Renal cortical epithelial cell (primary cell): ENCODE measurements at places on chromosomes 11 and 22.

GRCh38 chr11:100863080-100863581 is 176.0 kb downstream of the ARHGAP42 start:
- DNase-seq = peak; percentile 96

DNA sequence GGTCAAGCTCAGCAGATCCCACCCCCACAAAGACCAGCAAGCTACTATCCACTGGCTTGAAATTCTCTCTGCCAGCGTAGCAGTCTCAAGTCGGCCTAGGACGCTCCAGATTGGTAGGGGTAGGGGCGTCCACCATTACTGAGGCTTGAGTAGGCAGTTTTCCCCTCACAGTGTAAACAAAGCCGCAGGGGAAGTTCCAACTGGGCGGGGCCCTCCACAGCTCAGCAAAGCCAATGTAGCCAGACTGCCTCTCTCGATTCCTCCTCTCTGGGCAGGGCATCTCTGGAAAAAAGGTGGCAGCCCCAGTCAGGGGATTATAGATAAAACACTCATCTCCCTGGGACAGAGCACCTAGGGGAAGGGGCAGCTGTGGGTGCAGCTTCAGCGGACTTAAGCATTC is 1064.9 kb upstream of the TENM4 start:
- no peak for DNase-seq

GRCh38 chr22:46087816-46088277 is 62.5 kb upstream of the PPARA start:
- no peak for DNase-seq

GRCh38 chr11:82631722-82632630 is 101.7 kb downstream of the FAM181B start:
- peak; percentile 76 for DNase-seq

GRCh38 chr11:111938687-111939160 is 1.6 kb downstream of the DIXDC1 start:
- DNase-seq = no peak

DNA sequence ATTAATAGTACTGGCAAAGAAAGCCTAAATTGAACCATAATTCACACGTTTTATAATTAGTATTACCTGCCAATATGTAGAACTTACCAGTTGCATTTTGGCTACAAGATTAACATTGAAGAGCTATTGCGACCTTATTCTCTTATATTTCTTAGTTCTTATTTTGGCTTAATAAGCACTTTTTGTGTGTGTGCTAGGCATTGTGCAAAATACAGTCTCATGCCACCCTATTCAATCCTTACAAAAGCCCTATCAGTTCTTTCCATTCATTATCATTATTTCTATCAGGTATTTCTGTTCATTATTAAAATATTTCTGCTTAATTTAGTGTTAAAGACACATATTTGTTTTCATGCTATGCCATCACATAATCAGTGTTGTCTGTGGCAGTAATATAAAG is 41.2 kb downstream of the MAML2 start:
- DNase-seq = no peak

GRCh38 chr22:24023204-24023789 is 12.2 kb downstream of the CABIN1 start:
- no peak for DNase-seq

DNA sequence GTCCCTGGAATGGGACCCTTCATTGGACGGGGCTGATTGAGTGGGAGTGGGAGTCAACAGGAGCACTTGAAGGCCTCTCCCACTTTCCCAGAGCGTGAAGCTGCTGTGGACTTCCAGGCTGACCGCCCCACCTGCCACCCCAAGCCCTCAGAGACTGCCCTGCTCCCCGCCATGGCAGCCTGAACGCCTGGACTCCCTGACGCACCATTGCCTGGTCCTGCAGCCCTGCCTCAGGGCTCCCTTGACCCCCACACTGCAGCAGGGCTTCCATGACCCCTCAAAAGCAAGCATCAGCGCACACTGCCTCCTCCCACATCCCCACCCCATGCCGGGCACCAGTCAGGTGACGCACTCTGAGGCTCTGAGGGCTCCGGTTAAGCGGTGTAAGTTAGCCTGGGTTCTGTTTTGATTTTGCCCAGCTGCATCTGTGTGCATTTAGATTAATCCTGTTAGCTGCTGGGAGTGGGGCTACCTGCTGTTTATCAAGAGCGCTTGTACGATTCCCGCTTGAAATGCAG is 39.4 kb downstream of the TRIM29 start:
- DNase-seq = no peak

- no peak for DNase-seq
Observed at GRCh38 chr11:90148900-90149299, 14.4 kb downstream of the NAALAD2 start.

- DNase-seq = peak; percentile 78
Observed at GRCh38 chr11:59208956-59209355, 3.8 kb downstream of the MPEG1 start.

DNA sequence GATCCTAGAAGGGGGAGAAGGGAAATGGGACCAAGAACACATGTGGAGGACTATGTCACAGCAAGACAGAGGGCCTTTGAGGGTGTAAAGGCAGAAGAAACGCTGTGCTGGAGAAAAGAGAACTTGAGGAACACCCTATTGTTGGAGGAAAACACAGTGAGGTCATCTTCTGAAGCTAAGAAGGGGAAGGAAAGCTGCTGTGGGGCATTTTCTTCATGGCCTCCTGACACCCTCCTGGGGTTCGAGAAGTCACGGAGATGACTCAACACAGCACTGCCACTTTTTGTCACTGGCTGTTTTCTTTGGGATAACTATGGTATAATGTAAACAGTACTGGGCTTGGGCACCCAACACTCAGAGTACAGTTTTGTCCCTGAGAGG is 492.6 kb upstream of the CADM1 start:
- no peak for DNase-seq

DNA sequence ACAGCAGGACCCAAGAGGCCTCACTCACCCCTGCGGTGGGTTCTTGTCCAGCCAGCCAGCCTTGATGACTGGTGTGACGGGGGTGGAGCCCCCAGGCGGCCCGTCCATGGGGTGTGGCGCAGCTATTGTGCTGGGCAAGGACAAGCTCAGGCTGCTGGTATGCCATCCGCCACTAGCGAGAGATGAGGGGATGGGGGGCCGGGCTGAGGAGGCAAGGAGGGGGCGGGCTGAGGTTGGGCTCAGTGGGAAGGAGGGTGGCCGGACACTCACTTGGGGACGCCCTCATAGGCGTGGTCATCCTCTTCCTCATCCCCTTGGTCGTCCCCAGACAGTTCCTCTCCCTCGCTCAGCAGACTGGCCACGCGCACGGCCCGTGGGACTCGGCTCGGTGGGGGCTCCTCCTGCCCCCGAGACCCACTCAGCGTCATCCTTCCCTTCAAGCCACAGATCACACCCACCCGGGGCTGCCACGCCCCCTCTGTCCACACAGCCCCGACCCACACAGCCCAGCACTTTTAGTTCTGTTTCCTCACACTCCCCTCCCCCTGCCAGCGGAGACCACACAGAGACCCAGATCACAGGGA is 38.0 kb upstream of the PDE2A start:
- DNase-seq = no peak

GRCh38 chr11:1728931-1729691 is 21.3 kb downstream of the IFITM10 start:
- no peak for DNase-seq

- DNase-seq = no peak
Observed at GRCh38 chr11:78975081-78975480, 400.4 kb upstream of the NARS2 start.

GRCh38 chr11:11117730-11118129 is 235.3 kb downstream of the CSNK2A3 start:
- no peak for DNase-seq

- DNase-seq = no peak
Observed at GRCh38 chr11:33893711-33894397, 2.0 kb upstream of the LMO2 start.

DNA sequence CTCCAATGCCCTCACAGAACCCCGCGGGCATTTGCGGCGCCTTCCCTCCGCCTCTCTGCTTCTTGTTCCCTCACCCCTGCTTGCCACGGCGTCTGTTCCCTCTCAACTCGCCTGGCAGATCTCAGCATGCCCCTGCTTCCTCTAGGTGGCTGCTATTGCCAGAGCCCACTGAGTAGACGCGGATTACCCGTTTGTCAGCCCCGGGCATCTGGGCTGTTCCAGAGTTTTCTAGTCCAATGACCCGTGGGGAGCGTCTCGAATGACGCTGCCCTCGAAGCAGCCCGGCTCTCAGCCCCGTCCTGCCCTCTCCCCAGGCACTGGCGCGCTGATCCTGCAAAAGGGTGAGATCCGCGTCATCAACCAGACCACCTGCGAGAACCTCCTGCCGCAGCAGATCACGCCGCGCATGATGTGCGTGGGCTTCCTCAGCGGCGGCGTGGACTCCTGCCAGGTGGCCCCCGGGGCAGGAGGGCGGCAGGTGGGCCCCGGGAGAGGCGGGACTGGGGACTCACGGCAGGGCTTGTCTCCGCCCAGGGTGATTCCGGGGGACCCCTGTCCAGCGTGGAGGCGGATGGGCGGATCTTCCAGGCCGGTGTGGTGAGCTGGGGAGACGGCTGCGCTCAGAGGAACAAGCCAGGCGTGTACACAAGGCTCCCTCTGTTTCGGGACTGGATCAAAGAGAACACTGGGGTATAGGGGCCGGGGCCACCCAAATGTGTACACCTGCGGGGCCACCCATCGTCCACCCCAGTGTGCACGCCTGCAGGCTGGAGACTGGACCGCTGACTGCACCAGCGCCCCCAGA is 49.7 kb downstream of the ST14 start:
- DNase-seq = no peak

DNA sequence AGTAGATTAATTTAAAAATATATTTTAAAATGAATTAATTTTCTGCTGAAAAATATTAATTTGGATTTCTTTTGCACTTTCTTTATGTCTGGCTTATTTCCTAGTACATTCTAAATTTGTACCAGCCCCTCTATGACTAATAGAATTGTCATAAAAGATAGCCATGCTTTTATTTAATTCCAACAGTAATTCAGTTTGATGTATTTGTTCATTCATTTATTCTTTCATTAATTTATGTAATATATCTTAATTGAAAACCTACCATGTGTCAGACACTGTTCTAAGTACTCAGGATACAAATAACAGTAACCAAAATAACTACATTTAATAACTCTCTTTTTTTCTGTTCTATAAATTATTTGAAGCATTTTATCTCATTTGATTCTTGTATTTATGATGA is 264.0 kb upstream of the CCDC179 start:
- no peak for DNase-seq

DNA sequence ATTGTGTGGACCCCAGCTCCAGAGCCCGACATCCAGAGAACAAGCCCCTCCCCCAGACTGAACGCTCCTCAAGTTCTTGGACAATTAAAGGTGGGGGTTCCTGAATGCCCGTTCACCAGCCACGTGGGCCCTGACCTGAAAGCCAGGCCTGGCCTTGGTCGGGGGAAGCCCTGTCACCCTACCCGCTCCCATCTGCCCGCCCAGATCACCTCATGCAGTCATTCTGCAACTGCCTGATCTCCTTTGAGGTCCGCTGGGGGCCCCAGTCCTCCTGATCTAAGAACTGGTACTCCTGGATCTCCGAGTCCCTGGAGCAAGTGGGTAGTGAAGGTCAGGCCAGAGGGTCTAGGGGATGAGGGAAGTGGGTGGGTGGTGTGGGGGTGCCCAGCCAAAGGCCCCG is 9.1 kb upstream of the NAALADL1 start:
- no peak for DNase-seq

DNA sequence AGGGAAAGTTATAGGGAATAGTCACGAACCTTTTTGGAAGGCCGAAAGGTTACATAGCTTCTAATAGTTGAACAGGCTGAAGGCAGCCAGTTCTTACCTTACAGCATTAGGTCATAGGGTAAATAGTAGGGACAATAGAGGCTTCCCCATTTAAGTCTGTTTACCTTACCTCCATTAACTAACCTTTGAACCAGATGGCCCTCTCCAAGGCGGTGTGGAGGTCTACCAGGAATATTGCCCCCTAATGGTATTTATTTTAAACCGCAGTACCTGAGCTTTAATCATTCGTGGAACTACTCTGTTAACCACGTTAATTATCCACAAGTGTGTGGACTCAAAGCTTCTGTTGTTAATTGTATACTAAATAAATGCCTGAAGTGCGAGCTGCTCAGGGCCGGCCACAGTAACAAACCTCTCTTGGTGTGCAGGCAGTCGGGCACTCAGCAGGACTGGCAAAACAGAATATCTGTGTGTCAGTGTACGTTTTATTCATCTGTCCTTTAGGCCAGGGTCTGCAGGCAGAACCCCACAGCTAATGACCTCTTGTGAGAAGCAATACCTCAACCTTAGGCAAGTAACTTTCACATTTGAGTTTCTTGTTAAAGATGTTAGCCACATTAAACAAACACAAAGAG is 81.7 kb downstream of the PRCP start:
- DNase-seq = peak; percentile 75

GRCh38 chr11:78193806-78194205 is 5.1 kb downstream of the USP35 start:
- no peak for DNase-seq

- no peak for DNase-seq
Observed at GRCh38 chr22:33811686-33812085, 108.6 kb downstream of the LARGE1 start.

- DNase-seq = peak; percentile 30
Observed at GRCh38 chr22:31343235-31344191, 2.6 kb downstream of the PATZ1 start.

GRCh38 chr22:48886604-48887393 is 940.9 kb downstream of the BRD1 start:
- no peak for DNase-seq

DNA sequence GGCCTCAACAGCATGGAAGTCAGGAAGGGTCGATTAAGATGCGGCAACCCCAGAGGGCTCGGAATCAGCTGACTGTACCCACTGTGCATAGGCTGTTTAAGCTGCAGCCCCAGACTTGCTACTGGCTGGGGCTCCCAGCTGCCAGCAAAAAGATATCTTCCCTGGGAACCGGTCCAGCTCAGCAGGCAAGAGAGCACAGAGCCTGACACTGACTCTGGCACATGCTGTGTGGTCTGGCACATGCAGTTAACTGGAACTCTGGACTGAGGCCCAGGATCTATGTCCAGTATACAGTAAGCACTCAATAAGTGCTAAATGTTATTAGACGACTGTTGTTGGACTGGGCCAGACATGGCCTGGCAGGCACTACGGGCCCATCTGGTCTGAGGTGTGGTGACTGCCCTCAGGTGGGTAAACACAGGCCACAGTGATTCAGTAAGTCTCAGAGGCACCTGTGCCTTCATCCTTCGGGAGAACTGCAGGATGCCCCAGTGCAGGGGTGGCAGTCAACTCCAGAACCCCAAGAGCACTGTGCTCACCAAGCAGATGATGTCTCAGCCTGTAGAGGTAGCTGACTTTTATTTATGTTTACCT is 87.6 kb downstream of the LARGE1 start:
- no peak for DNase-seq

DNA sequence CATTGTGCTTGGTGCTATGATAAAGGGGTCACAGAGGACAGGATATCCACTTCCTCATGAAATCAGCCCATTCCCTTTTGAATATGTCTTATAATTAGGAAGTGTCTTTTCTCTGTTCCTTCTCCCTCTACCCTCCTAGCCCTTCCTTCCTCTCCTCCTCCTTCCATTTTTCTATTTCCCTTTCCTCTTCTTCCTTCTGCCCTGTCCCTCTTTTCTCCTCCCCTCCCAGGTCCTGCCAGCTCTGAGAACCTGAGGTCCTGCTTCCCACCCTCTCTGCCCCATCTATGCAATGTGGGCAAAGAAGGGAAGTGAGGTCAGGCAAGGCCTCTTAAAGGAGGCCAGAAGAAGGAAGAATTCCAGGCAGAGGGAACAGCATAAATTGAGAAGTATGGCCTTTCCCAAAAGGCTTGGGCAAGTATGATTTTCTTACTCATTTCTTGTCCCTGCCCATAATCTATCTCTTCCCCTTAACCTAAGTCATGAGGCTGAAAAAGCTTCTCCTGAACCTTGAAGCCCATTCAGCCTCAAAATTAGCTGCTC is 7.7 kb upstream of the UBASH3B start:
- DNase-seq = no peak
